ENCODE measurements at places on chromosomes 2 and 18.

GRCh38 chr2:136917411-136917881 lies 152.1 kb downstream of the THSD7B start:
- DNase-seq, result no peak

DNA sequence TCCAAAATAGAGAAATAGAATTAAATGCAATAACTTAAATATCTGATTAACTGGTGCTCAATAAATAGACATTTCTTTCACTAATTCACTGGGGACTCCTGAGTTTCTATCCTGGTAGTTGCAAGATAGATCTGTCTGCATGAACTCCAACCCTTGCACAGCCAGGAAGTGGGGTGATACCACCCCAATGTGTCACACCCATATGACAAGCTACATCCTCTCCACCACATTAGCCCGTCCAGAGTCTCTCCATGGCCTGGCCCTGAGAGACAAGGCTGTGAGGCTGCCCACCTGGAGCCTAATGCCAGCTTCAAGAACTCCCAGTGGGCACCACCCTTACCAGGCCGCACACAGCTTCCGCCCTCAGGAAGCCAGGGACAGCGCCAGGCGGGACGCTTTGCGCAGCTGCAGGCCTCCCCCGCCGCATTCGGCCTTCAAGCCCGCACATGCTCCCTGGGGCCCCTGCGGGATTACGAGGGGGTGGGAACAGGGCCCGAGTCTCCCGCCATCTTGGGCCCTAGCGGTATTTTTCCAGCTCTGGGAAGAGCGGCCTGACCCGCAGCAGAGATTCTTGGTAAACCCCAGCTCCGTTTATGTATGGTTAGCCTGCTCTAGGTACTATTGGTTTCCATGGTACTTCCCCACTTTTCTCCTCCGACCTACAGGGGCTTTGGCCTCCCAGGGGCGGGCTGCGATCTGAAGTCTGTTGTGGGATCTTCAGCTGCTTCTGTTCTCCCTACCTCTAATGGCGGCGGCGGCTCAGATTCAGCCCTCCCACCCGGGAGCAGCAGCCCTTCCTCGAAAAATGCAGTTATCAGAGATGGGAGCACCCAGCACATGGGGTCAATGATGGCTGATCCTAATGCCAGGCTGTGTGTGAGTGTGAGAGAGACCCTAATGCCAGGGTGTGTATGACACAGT lies at the start of gene TDRD15:
Gene TDRD15 (plus strand): TSS at position 496 of the 921 bp plus-strand sequence. CDS start 13,500 bp downstream, outside the sequence.
- no peak for DNase-seq

DNA sequence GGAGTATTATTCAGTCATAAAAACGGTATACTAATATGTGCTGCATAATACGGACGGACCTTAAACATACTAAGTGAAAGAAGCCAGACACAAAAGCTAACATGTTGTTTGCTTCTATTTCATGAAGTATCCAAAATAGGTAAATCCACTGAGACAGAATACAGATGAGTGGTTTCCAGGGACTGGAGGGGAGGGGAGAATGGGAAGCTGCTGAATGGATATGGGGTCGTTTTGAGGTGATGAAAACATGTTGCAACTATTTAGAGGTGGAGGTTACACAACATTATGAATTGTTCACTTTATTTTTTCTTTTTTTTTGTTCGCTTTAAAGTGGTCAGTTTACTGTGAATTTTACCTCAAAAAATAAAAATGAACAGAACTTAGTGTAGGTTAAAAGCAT lies 52.9 kb downstream of the RAB10 start:
- no peak for DNase-seq

DNA sequence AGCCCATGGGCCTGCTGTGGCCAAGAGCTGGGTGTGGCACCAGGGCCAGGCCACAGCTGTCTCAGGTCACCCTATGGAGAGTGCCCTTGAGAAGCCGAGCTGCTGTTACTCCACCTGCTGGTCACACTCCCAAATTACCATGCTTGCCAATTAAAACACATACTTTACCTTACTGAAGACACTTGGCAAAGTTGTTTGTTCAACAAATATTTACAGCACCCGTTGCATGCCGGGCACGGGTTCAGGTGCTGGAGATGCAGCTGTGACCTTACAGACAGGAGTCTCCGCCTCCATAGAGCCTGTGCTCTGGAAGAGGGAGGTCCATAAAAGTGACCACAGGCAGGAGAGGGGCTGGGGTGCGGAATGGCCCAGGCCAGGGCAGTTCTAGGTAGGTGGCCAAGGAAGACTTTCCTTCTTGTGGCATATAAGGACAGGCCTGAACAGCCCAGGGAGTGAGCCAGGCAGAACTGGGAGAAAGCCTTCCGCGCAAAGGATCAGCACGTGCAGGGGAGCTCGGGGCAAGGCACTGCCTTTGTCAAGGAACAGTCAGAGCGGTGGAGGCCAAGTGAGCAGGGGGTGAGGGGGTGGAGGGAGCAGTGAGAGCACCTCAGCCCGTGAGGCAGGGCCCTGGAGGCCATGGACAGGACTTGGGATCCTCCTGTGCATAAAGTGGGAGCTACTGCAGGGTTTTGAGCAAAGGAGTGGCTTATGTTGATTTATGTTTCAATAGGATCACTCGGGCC lies 23.6 kb upstream of the RBM44 start:
- DNase-seq, result peak; percentile 68

DNA sequence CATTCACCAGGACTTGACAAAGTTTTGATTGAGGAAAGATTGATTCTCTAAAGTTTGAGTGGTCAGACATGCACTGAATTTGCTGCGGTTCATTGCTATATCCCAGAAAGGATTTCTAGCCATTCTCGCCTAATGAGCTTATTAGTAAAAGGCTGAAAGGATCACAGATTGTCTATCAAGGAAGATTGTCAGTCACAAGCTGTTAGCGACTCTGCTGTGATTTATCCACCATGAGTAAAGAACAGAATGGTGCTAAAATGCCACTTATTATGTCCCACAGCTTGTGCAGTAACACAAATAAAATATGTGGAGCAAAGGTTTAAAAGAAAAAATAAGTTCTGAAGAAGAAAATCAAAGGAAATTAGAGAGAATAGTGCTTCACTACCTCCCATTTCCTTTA lies 701.2 kb upstream of the CDH7 start:
- no peak for DNase-seq

- DNase-seq, result no peak
These were observed 69.7 kb upstream of the CTDP1 start for GRCh38 chr18:79609841-79610281.

DNA sequence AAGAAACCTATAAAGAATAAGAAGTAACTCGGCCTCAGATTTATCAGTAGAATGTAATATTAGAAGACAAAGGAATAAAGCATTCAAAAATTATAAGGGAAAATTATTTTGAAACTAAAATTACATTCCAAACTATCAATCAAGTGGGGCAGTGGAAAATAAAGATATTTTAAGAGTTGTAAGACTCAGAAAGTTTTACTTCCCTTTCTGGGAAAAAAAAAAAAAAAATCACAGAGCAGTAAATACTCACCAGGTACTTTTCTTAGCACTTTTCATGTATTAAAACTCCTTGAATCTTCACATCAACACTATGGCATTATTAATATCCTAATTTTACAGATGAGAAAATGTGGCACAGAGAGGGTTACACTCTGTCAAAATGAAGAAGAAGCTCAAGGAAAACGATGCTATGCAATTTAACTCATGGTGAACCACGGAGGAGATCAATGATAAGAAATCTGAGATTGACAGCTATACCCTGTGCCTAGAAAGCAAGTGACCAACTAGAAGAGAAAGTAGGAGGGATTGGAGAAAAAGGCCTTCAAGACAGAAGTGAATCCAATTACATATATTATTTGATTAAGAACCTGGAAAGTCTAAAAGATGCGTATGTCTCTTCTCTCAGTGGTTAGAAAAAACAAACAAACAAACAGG lies 238.9 kb upstream of the ID2 start:
- no peak for DNase-seq

GRCh38 chr2:221518201-221518934 lies 53.7 kb downstream of the EPHA4 start:
- DNase-seq, result no peak

DNA sequence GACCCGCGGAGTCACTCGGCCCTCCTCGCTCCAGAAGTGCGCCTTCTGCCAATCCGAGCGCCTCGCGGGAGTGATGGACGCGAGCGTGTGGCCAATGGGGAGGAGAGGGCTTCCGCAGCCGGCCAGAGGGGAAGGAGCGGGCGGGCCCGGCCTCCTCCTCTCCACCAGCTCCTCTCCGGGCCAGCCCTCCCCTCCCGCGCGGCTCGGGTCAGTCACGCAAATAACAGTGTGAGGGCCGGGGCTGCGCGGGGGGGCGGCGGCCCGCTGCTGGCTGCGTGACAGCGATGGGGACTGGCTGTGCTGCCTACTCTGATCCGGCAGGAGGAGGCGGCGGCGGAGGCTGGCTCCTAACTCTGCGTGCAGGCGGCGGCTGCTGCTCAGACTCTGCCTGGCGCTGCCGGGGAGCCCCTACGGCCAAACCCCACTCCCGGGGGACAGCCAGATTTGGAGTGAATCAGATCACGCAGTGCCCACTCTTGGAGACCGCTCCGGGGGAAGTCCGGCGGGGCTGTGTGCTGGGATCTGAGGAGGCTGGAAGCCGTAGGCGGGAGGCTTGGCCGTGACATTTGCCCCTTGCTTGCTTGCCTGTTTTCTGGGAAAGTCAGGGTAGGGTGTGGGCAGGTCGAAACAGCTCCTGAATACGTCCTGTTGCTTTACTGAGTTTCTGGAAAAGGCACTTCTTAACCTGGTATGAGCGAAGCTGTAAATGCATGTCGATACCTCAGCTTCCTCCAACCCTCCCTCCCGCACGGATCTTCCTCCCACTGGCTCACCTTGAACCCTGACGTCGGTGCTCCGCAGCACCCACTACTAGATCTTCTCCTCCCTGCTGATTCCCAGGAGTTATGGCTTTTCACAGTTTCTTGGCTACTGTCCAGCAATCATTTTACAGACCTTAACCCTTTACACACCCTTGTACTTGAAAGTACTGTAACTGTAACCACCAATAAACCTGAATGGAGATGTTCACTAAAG lies 97.9 kb upstream of the SERTAD2 start:
- DNase-seq, result no peak

- DNase-seq, result no peak
These were observed 341.7 kb downstream of the PTPRM start for GRCh38 chr18:7908681-7909299.

Data from foreskin fibroblast (primary cell).